ENCODE measurements at places on chromosomes 4 and X.

DNA sequence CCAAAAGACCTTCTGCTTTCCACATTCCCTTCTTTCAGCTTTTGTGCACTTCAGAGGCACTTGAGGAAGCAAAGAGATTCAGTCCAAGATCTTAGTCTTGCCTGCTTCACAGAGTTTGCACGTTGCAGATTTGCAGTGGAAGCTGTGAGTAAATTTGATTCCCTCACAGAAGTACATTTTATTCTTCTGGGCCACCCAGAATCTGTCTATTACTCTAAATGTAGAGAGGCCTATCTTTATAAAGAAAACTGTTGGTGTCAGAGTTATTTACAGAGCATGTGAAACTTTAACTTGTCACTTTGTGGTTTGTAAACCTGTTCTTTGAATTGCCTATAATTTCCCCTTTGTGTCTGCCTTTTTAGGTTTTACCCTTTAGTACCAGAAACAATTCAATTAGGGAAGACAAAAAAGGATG is 15.5 kb downstream of the SPRY1 start:
- DNase-seq: no peak

DNA sequence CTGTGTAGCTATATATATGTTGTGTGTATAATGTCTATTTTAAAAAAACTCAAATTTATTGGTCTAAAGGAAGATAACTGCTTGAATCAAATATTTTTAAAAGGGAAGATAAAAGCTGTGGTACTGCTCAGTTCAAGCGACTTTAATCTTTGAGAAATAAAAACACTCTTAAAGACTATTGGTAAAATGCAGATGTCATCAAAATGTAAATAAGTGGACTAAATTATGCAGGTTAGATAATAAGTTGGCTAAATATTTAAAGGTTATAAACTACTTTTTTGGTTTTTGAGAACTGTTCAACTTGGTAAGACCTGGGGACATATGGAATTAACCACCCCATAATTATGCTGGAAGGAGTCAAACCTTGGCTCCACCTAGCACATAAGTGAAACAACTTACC is 144.7 kb upstream of the ITM2A start:
- DNase-seq: no peak

DNA sequence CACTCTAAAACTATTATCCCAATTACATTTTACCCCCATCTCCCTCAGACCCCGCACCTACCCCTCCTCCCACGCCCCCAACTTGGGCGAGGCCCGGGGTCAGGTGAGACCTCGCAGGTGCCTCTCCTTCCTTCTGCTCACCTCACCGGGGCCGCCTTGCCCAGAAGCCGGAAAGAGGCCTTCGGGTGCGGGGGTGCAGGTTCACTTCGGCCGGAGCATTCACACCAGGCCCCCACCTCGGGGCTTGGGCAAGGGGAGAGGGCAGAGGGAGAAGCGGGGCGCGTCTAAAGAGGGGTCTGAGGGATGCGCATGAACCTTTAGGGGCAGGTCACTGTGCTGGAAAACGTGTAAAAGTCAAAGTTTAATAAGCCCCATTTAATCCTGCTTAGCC is 427 bp downstream of the ZNF182 start:
- DNase-seq: peak; percentile 7

DNA sequence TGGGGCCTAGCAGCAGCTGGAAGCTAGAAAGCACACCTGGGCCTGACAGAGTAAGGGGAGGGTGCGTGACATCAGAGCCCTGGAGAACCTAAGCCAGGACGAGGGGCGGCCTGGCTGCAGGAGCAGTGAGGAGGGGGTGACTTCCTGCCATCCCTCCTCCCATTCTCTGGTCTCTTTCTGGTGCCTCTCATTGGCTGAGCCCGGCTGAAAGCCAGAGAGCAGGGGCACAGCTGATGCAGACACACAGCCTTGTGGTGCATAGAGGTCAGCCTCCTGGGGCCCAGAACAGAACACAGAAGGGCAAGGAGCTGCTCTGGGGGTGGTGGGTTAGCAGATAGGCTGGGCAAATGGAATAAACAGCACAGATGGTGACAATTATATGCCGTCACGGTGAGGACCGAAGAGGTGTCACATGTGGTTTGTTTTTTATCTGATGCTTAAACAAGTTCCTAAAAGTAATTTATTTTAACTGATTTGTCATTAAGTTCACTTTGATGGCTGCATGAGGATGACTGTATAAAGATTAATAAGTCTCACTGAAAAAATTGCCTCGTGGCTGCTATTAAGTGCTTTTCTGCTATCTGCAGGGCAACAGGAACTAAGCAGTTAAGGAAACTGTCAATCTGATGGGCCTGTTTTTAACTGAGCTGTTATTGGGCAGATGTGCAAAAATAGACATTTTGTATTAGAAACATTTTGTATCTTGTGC is 102.0 kb downstream of the FNIP2 start:
- DNase-seq: no peak

GRCh38 chrX:9671998-9672397 is 93.6 kb downstream of the GPR143 start:
- DNase-seq: no peak

GRCh38 chrX:1178580-1179057 is 33.8 kb downstream of the CRLF2 start:
- no peak for DNase-seq

DNA sequence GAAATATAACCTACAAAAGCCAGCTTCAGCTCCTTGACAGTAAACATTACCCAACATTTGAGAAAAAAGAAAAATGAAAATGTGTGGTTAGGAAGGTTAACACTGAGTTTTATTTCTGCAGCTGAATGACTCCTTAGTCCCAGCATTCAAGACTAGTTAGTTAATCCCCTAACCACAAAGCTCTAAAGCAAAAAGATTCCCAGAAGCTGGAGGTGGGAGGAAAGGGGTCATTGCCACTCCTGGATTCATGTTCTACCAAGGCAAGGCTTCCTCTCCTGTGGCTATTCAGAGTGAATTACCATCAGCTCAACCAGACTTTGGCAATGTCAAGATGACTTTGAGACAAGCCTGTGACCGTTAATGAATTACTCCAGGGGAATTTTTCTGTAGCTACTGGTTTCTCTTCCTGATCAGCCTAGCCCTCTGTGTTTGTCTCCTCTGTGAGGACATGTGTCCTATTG is 63.6 kb downstream of the HADH start:
- DNase-seq: no peak

GRCh38 chr4:137980641-137981040 is 261.5 kb downstream of the SLC7A11 start:
- DNase-seq: no peak

- DNase-seq: no peak
Measured at GRCh38 chrX:19361701-19362100, 18.0 kb downstream of the PDHA1 start.

GRCh38 chr4:138401334-138401733 is 159.2 kb upstream of the SLC7A11 start:
- no peak for DNase-seq

- DNase-seq: no peak
Measured at GRCh38 chrX:144275367-144275766, 391.5 kb downstream of the UBE2NL start.

Data from activated gamma-delta T cell treated with Interleukin-2 at 50 U/mL for 16 hours (primary cell).